ENCODE measurements at places on chromosomes 7 and 10.

DNA sequence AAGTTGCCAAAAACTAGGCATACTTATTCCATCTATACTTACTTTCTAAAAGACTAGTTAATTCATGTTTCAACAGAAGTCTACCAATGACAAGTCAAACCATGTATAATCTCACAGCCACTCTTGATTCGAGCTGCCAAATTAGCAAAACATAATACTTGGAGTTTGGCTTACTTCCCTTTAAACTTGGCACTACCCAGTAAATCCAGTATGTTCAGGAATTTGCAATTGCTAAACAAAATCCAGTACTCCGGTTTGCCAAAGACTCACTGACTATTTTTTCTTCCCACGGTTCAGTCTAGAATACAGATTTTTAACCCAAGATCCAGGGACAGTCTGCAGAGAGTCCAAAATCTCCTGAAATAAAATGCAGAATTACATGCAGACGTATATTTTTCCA, 4.6 kb downstream of the OAT start:
- DNase-seq: no peak

GRCh38 chr10:16585103-16585502, 63.4 kb upstream of the C1QL3 start:
- DNase-seq: no peak

- DNase-seq: no peak
These were observed 712 bp upstream of the CPVL start for GRCh38 chr7:29146888-29147609.

DNA sequence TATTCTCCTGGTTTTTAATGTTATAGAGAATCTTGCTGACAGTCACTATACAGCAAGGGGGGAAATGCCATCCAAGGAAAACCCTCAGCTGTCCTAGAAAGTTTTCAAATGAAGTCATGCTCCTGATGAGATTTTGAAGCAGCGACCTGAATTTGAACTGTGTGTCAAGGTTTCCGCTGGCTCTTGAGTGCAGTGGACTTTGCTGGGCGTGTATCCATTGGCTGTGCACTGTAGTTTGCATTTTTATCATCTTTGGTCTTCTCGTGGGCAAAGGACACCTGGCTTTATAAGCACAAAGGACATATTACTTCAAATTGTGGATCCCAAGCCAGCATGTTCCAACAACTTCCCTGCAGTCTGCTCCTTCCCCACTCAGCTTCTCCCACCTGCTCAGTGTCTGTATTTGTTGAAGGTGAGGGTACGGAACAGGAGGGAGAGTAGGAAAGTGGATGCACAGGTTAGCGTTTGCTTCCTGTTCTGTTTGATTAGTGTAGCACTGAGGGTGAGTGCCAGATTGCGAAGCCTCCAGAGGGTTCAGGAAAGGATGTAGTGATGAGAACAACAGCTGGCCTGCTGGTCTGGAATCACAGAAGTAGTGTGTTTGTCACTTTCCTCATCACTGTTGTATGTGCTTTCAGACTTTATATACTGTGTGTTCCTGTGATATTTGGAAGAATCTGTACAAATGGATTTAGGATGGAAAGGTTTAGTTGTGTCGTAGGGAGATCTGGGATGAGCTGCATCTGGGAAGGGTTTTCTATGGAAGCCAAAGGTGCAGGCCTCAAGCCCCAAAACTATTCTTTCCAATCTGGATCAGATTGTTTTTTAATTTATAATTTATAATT, 204.8 kb downstream of the BMPER start:
- DNase-seq: no peak

- DNase-seq: peak; percentile 78
These were observed at the start of gene TSPAN14 for GRCh38 chr10:80453842-80454512. TSS of gene TSPAN14 (plus strand) at chr10:80454310. CDS start at chr10:80489234, 34,924 bp downstream.

GRCh38 chr7:89857767-89858166, 296.5 kb upstream of the STEAP1 start:
- no peak for DNase-seq

GRCh38 chr7:112806156-112806555, 16.0 kb upstream of the TMEM168 start:
- DNase-seq: no peak

GRCh38 chr10:100969187-100970075, at the start of gene SEMA4G:
TSS of gene SEMA4G (plus strand) at chr10:100969504. CDS start at chr10:100972913, 3,409 bp downstream.
- peak; percentile 42 for DNase-seq

GRCh38 chr7:70069977-70070376, 471.7 kb downstream of the AUTS2 start:
- DNase-seq: no peak

DNA sequence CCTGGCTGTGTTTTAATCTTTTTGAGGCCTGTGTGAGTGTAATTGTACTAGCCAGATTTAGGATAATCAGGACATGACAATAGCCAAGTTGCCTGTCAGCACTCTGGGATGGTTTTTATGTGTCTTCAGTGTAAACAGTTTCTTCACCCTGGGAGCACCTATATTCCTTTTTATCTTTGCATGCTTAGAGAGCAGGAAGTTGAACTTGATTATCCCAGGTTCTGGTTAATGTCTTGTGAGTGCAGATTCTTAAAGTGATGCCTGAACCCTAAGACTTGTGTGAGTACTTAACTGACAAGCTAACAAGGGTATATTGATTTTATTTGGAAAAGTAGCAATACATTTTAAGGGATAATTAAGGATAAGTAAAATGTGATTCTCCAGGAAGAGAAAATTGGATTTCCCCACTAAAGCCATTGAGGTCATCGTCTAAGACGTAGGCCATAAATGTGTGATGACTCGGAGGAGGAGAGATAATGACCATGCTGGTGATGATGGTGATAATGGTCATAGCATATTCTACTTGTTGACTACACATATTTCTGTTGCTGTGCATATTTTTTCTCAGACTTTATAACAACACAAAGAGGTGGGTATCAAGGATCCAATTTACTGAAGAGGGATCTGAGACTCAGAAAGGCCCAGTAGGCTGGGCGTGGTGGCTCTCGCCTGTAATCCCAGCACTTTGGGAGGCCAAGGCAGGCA, 234.7 kb downstream of the CAMK1D start:
- no peak for DNase-seq

GRCh38 chr10:27413831-27414348, 90.2 kb upstream of the RAB18 start:
- DNase-seq: no peak

DNA sequence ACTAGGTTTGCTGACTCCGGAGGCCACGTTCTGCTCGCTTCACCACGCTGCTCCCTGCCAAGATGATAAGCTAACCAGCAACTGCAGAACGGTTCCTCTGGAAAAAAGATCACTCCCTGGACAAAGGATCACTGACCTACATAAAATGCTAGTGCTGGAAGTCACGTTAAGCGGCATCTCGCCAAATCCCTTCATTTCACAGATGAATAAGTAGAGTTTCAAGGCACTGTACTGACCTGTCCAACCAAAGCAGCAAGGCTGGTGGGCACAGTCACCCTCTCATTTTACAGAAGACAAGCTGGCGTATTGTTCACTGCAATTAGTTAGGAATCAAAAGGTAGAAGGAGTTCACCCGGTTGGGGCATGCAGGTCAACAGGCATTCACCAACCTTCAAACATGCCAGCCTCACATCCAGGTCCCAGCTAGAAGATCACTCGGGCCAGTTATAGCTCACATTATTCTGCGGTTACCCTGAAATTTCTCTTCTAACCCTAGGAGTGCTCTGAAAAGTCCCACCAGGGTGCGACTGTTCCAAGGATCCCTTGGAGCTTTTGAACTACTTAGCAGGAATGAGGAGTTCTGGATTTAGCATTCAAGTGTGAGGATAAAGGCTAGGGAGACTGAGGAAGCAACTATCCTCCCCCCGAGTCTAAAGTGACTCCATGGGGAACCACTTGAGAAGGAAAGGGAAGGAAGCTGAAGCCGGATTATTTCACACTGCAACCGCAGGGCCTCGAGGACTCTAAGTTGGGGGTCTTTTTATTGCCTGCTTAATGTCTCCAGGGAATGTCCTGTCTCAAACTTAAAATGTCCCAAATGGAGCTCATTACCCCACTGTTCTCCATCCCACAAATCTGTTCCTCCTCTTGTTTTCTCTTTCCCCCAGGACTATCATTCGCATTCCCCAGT, 32.8 kb downstream of the HIPK2 start:
- no peak for DNase-seq

DNA sequence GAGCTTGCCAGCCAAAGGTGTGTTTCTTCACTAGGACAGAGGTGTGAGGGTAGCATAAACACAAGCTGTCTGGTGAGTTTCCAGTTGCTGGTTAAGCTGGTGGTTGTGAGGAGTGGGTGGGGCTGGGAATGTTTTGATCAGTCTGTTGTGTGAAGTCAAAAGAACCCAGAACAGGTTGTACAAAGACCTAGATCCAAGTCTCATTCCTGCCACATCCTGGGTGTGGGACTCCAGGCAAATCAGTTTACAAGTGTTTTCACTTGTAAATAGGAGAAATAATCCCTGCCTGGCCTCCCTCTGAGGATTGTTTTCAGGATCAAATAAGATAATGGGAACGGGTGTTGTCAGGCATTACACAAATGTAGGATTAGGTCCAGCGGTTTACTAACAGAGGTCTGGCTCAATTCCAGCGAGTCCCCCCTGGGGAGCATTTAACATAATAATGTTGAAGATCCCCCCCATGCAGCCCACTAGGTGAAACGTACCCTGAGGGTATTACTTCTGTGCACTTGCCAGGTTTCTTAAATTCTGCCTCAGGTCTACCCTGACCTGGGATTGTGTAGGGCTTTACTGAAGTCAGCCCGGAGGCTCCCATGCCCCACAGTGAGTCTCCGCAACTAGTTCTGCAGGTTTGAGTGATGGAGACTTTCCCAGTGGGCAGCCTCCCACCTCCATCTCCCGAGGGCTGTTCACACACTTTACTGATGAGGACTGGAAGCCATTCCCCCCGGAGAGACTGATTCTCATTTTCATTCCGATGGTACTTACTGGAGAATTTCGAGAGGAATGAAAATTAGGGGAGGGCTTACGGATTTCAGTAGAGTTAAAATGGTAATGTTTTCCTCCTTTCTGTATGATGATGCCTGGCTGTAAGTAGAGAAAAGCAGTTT, 2.7 kb upstream of the FRAT2 start:
- no peak for DNase-seq

DNA sequence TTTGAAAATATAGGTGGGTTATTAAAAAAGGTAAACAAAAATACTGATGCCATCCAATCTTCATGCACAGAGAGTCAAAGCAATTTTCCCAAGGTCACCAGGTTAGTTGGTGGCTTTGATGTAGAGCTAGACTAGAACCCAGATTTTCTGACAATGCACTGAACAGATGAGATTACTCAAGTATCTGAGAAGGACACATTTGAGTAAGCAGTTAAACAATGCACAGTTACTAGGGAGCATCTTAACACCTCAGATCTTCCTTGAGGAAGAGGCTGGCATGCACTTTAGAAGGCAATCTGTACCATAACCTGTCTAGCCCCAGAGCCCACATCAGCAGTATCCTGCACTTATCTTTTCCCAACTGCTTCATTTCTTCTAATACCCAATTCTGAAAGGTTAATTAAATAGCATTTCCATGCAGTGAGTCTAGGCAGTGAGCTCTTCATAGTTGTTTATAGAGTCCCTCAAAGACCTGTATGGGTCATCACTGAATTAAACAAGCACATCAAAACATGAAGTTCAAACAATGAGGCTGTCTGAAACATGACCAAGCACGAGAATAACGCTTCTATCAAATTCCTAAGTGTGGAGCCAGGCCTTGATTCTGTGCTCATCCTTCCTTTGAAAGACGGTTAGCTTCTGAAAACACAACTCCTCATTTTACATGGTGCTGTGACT, 38.2 kb upstream of the ANK3 start:
- DNase-seq: no peak

GRCh38 chr7:2927592-2927991, 83.5 kb upstream of the GNA12 start:
- no peak for DNase-seq

DNA sequence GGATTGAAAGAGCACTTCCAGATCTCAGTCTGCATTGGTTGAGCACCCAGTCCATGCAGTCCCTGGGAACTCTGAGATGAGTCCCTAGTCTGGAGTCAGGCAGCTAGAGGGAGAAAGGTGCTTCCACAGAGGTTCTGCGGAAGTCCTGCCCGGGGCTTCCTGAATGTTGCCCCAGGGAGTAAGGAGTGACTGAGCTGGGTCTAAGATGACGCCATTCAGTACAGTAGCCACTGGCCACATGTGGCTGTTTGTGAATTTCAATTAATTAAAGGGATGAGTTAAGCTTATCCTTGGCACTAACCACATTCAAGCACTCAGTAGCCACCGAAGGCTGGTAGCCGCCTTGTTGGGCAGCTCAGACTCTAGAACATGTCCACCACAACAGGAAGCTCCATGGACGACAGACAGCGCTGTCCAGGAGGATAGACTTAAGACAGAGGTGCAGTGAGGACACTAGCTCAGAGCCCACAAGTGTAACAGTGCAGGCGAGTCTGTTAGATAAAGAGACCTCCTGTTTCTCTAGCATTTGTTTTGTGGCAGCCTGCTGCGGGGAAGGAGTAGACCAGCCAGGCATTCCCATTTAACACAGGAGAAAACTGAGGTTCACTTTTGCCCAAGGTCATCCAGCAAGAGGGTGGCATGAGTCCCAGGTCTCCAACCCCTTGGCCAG, 101.6 kb upstream of the PPIF start:
- no peak for DNase-seq

GRCh38 chr7:133820584-133820983, 306.6 kb upstream of the LRGUK start:
- DNase-seq: no peak

- DNase-seq: no peak
These were observed 590 bp downstream of the COL26A1 start for GRCh38 chr7:101363196-101363733.

Measured in stimulated activated CD4-positive, alpha-beta T cell treated with anti-CD3 and anti-CD28 coated beads, Interleukin-4, amount 100 ng/mL, for 4 hours (primary cell).